ENCODE measurements at places on chromosomes 2 and 18.

GRCh38 chr2:64819774-64820688 is 166.3 kb upstream of the SERTAD2 start:
- no peak for DNase-seq

GRCh38 chr2:26620031-26620605 is 21.0 kb downstream of the CIB4 start:
- no peak for DNase-seq

- DNase-seq, result no peak
Observed at GRCh38 chr2:238731961-238732360, 115.9 kb upstream of the TWIST2 start.

DNA sequence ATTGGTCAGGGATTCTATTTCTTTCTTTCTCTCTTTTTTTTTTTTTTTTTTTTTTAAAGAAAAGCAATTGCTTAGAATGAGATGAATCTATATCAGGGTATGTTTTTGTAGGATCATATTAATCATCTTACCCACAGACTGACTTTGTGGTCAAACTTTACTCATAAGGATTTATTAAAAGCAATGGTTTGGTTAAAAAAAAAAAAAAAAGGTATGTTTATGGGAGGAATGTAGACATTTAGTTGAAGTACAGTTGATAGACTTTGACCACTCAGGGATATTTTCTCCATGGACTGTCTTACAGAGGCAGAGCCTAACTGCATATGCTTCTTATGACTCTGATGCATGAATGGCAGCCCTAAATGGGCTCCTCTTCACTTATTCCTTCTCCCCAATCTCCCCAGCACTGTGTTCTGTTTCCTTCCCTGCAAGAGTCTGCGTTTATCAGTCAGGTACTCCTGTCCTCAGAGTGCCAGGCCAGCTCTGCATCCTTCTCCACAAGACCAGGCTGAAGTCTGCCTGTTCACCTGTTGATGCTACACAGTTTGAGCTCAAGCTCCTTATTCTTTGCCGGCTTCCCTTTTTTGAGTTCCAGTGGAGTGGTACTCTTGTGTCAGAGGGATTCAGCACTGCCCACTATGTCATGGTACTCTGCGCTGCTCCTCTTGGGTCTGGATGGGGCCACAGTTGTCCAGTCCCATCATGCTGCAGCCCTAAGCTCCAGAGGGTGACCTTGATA is 24.3 kb downstream of the CRIM1 start:
- DNase-seq, result no peak

DNA sequence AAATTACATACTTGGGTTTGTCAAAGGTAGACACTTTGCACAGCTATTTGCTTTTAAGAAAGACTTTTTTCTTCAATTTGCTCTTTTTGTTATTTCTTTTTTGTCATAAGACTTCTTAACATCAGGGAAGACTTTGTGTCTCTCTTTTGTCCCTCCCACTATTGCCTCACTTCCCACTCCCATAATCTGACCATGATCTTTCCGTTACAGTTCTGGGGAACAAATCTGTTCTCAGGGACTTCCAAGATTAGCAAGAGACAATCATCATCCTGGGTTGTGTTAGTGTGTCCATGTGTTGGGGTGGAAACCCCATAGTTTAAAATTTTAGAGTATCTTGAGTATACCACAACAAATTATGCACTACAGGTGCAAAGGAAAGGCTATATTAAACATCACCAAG is 75.3 kb downstream of the REV1 start:
- no peak for DNase-seq

GRCh38 chr2:240759459-240759858 is 60.6 kb downstream of the KIF1A start:
- DNase-seq, result no peak

DNA sequence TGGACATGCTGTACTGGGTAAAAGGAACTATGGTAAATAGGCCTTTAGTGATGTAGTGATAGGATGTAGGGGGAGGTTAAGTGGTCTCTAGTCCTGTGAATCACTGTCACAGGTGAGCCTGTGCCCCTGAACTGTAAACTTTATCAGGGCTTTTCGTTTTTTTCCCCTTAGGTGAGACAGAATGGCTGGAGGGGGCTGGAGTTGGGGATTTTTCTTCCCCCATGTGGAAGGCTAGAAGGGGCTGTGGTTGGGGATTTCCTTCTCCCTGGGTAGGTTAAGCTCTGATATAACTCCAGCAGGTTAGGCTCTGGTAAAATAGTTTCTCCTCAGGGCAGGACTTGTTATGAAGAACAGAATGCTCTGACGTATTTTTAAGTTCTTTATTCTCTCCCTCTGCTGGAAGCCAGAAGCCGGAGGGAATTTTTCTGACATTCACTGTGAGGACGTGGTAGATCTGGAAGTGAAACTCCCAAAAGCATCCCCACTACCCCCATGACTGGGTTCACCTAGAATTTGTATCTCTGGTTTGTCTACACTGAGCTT is 28.5 kb downstream of the PIKFYVE start:
- DNase-seq, result no peak

- no peak for DNase-seq
Observed at GRCh38 chr2:161938335-161938734, 135.7 kb downstream of the DPP4 start.

- DNase-seq, result no peak
Observed at GRCh38 chr18:35524226-35524625, 26.5 kb upstream of the INO80C start.

GRCh38 chr2:37869771-37870170 is 55.3 kb upstream of the RMDN2 start:
- DNase-seq, result no peak

DNA sequence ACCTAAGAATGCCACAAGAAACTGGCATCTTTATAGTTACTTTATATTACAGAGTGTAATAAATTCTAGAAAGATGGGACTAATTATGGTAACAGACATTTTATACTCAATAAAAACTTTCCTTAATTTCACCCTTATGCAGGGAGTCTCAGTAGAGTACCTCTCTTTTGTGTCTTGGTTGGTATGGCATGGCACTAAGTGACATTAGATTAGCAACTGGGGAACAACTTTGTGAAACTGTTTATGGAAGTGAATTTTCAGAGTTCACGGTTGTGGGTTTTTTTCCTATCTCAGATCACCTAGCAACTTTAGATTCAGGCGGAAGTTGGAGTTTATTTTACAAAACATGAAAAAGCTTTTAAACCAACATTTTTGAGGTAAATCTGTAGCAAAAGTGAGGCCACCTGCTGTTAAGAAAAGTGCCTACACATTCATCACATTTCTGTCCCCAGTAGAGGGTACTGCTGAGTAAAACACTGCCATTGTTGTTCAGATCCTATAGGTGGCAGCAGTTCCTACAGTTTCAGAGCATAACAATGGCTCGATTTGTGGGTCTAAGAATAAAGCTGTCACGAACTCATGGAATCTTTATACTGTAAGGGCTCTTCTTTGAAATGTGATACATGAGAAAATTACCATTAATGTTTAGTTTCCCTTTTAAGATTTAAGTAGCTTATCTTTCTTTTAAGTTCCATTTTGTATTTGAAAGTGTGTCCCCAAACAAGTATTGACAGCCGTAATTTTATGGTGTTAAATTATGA is 117.6 kb downstream of the CAMKMT start:
- no peak for DNase-seq
